NCI-H460 (cell line): ENCODE measurements at places on chromosomes 6 and 20. TPM values are rescaled to one million over a fixed set of nuclear protein-coding genes. Genes with fewer than 3 reads are reported as not detected.

DNA sequence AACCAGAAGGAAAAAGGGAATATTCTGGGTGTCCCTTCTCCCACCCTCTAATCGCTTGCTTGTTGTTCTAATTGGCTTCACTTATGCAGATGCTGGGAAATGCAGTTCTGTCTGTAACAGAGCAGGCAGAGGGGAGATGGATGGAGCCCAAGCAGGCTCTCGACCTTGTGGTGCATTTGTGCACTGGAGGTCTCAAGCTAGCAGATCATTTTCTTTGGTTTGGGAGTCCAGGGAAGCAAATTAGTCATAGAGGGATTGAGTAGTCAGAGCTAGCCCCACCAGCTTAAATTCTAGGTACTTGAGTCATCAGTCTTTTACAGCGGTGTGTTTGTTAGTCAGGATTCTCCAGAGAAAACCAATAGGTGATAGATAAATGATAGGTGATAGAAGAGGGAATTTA, 234.7 kb upstream of the ECI2 start:
- DNase-seq = no peak

DNA sequence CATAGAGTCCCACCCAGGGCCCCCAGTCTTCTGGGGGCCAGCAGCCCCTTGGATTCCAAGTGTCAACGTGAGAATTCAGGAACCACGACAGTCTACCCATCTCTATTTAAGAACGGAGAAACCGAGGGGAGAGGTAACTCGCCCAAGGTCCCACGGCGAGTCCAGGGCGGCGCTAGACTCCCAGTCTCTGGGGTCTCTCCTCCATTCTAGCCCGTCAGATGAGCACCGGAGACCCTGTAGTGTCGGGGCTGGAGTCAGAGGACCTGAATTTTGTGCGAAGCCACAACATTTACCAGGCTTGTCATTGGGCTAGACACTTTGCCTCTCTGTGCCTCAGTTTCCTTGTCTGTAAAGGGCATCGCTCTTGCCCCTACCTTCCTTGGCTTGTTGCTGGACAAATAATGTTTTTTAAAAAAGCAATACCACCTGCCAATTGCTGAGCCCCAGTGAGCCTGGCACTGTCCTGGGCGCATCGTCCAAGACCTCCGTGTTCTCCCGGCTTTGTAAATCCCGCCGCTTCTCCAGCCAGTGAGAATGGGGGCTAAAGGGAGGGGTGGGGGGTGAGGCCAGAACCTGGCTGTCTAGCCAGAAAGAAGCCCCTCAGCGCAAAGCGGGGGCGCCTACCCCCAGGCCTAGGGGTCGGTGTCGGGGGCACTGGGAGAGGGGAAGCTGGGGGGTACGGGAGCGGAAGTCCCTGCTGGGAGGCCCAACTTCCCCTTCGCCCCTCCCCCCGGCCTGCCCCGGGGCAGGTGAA, 91.7 kb downstream of the NCR2 start:
- DNase-seq = no peak

GRCh38 chr6:121932076-121932991, 467.1 kb upstream of the HSF2 start:
- DNase-seq = no peak

- DNase-seq = no peak
Observed at GRCh38 chr20:63745961-63746731, 6.6 kb downstream of the SLC2A4RG start.

- no peak for DNase-seq
Observed at GRCh38 chr20:50194422-50194830, 3.8 kb downstream of the CEBPB start.

- no peak for DNase-seq
Observed at GRCh38 chr6:109183109-109183650, 87.9 kb downstream of the CEP57L1 start.

GRCh38 chr6:75643173-75643572, 41.5 kb downstream of the SENP6 start:
- DNase-seq = no peak

DNA sequence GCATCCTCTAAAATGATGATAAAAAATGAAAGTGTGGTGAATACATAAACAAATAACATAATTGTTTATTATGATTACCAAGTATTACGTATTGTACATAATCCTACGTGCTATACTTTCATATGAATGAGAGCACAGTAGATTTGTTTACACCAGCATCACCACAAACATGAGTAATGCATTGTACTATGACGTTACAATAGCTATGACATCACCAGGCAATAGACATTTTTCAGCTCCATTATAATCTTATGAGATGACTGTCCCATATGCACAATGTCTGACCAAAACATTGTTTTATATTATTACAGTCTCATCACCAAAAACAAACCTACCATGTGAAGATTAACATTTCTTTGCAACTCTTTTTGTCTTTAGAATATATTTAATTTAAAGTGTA, 225.7 kb upstream of the TENT5A start:
- no peak for DNase-seq

GRCh38 chr6:88561034-88561953, 395.1 kb upstream of the CNR1 start:
- DNase-seq = no peak

GRCh38 chr20:23606652-23607049, 934 bp upstream of the CST9 start:
- peak; percentile 74 for DNase-seq

DNA sequence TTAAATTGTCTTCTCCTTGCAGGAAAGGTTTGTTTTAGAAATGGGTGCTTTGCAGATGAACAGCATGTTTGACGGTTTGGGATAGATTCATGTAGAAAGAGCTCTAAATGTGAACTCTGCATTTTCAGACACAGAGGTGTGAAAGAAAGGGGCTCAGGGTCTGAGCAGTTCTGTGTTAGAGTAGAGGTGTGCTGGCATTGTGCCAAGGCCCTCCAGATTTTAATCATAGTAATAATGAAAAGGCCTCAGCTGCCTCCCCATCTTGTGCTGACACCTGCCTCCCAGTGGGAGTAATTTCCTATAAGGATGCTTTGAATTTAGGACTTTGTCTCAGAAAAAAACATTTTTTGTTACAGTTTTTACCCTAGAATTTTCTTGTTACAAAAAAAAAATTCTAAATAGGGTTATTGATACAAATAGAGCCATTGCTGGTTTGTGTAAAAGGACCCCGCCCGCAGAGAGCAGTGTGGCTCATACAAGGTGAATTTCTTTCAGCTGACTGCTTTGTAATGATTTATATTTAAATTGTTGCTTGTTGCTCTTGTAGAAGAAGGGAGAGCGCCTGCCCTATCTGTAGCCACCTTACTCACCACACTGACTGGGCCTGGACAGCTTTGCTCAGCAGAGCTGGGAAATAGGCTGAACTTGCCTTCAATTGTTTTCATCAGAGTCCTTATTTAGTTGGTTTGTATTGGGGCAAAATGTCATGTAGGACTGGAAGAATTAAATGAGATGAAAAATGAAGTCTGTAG, 294.5 kb downstream of the ZFAND3 start:
- no peak for DNase-seq

- no peak for DNase-seq
Observed at GRCh38 chr6:114040871-114041270, 69.9 kb upstream of the HDAC2 start.

The BPI gene
- total RNA-seq = not detected in 2 replicates

The ENTPD6 gene
- total RNA-seq = 79.9 and 89.6 TPM in 2 replicates

The SMIM13 gene
- 38.5 and 38.9 TPM in 2 replicates for total RNA-seq

The TMEM244 gene
- total RNA-seq = not detected in 2 replicates

The CLPSL2 gene
- total RNA-seq = not detected in 2 replicates

The OR2H2 gene
- total RNA-seq = not detected in 2 replicates
